ENCODE measurements at places on chromosomes 12 and 14. TPM values are rescaled to one million over a fixed set of nuclear protein-coding genes. Genes with fewer than 3 reads are reported as not detected.

FAM90A1 gene
- 0.34 TPM for total RNA-seq

DNA sequence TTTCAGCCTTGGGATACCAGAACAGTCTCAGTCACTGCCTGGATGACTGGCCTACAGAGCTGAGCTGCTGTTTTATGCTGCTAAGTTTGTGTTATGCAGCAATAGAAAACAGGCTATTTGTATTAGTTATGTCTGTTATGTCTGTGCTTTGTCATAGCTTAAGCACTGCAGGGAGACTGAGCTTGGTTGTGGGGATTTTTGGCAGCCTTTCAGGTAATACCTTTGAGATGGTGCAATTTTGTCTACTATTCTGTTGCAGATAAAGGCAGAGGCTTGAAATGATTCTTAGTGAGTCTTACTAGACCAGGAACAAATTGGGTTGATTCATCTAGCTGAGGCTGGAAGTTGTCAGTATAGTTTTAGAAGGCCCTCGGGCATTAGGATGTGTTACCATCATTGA is 201.3 kb upstream of the RBM19 start:
- no peak overlapping the region for H3K27ac ChIP-seq
- no peaks in the 10 kb centered on the region for H3K4me1 ChIP-seq
- no peak for DNase-seq
- no peaks in the 10 kb centered on the region for H3K36me3 ChIP-seq

DNA sequence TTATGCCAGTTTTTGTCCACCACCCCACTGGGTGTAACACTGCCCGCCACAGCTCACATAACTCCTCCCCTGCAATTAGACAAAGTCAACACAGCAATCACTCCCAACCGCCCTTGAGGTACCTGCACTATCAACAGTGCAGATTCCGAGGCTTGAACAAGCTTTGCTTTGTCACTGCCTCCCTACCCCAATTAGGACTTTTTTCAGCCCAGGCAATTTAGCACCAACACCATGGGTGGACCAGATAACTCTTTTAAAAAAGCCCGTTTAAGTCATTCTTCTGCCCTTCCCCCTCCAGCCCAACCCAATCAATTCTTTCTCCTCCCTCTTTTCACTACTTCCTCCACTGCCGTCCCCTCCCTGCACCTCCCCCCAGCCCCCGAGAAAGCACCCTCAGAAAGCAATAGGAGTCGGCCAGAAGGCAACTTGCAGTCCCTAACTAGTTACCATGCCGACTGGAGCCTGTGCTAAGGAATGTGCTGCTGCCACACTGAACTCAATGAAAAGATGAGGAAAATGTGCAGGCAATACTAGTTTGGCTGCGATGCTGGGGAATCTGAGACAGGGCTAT is 45.7 kb upstream of the OTX2 start:
- DNase-seq = peak; percentile 50
- no peak overlapping the region for H3K27ac ChIP-seq
- no peaks in the 10 kb centered on the region for H3K4me1 ChIP-seq
- no peaks in the 10 kb centered on the region for H3K36me3 ChIP-seq
- H3K27me3 ChIP-seq = no peaks in the 10 kb centered on the region
- H3K4me3 ChIP-seq = peak overlapping the region; percentile 0

DNA sequence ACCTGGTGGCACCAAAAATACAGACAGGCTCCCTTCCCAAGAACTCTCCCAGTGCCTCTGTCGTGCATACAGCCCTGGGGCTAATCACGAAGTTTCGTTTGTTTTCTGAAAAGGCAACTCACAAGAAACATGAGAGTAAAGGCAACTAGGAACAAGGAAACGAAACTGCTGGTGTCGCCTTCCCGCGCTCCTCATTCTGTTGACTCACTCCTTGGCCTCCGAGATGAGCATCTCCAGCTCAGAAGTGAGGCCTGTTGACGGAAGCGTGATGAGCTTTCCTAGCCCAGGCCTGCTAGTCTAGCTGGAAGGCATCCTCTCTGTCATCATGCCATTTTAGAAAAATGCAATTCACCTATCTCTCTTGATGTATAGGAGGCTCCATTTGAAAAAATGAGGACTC is 50.5 kb downstream of the TTC9 start:
- H3K4me1 ChIP-seq = peaks cover 2% of the 10 kb centered on the region
- H3K27me3 ChIP-seq = no peaks in the 10 kb centered on the region
- H3K4me3 ChIP-seq = no peak overlapping the region
- H3K36me3 ChIP-seq = no peaks in the 10 kb centered on the region
- no peak for DNase-seq

- H3K4me1 ChIP-seq = no peaks in the 10 kb centered on the region
- H3K4me3 ChIP-seq = no peak overlapping the region
- no peak for DNase-seq
- no peak overlapping the region for H3K27ac ChIP-seq
These were observed 35.4 kb downstream of the SLC38A1 start for GRCh38 chr12:46233423-46233822.

GRCh38 chr12:97299847-97300246 is 162.8 kb upstream of the RMST start:
- H3K27me3 ChIP-seq = no peaks in the 10 kb centered on the region
- DNase-seq = no peak
- peaks cover 5% of the 10 kb centered on the region for H3K4me1 ChIP-seq
- H3K36me3 ChIP-seq = no peaks in the 10 kb centered on the region
- no peak overlapping the region for H3K4me3 ChIP-seq
- H3K27ac ChIP-seq = no peak overlapping the region

DNA sequence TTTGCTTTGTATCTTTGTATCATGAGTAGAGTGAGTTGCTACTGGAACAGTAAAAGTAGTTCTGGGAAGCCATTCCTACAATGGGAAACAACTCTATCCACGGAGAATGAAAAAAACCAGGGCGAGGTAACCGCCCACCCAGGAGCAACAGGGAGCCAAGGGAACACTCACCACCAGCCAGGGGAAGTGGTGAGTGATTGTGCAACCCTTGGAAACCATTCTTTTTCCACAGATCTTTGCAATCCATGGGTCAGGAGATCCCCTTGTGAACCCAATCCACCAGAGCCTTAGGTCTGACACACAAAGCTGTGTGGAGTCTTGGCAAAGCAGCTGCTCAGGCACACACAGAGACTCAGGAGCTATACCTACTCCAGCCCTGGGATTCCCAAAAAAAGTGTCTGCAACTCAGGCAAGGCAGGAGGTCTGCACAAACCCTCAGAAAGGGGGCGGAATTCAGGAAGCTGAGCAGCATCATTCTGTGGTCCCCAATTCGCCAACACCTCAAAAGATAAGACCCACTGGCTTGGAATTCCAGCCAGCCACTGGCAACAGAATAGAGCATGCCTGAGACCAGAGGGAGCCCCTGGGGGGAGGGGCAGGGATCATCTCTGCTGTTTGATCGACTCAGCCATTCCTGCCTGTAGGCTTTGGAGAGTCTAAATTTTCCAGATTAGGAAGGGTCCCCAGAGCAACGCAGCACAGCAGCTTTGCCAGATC is 52.1 kb upstream of the PPFIA2 start:
- no peaks in the 10 kb centered on the region for H3K4me1 ChIP-seq
- no peak overlapping the region for H3K4me3 ChIP-seq
- no peaks in the 10 kb centered on the region for H3K27me3 ChIP-seq
- H3K27ac ChIP-seq = no peak overlapping the region
- no peaks in the 10 kb centered on the region for H3K36me3 ChIP-seq

All from Caco-2 (cell line).